ENCODE measurements at places on chromosomes 4 and X.

DNA sequence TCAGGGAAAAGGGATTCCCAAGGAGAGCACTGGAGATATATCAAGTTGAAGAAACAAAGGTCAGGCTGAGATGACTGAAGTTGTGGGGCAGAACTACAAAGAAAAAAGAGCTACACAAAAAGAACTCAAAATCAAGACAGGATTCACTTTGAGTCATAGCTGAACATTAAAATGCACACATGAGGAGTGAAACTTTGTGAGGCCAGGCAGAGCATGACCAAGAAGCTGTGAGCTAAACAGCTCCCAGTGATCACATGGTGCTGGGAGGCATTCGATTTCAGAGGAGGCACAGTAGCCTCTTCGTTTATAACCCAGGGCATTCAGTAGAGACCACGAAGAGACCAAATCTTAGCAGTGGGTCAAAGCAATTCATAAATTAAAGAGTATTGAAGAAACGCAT, 145.3 kb downstream of the ATRX start:
- no peak for DNase-seq

DNA sequence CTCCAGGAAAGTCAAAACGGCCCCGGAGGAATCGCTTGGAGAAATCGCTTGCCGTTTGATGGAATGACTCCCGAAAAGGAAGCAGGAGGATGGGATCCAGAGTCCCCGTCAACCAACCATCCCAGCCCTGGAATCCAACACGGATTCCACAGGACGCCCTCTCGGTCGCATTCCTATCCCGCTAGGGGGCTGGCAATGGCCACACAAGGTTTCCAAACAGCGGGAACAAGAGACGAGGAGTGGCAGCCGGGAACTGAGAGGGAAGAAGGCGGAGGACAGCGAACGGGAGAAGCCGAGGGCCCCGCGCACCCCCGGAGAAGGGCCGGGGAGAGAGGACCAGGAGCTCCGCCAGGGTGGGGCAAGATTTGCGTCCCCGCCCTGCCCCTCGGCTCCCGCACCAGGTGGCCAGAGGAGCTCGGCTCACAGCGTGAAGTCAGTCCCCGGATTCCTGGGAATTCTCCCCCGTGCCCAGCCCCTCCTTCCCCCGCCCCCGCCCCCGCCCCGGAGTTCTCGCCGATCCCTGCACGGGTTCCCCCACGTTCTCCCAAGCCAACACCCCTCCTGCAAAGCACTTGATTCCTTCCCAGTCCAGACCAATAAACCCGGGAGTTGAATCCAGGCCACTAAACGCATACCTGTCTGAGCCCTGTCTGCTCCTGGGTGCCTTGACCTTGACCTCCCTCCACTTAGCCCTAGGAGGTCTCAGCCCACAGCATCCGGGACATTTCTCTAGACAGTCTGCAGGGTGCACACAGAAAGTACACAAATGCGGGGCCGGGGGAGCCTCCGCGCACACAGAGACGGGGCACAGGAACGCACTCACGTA, 1.4 kb downstream of the PDZD4 start:
- DNase-seq = peak; percentile 29

DNA sequence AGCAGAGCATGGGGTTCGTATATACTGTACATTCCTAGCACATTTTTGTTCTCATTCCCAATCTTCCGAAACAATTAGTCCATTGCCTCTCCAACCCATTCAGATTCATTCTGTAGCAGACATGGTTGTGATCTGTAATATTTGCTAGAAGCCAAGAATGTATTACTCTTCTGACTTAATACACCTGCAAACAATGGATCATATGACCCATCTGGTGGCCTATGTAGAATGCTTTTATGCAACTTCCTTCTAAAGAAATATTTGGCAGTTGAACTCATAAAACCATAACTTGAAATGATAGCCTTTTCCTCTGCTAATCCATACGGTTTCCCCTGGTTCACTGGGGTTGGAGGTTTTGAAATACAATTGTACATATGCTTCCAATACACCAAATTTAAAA, 32.8 kb upstream of the SGMS2 start:
- no peak for DNase-seq

- no peak for DNase-seq
These were observed 21.0 kb downstream of the ATXN3L start for GRCh38 chrX:13298836-13299235.

GRCh38 chr4:40406340-40406739, 71.2 kb downstream of the CHRNA9 start:
- no peak for DNase-seq

- no peak for DNase-seq
These were observed 23.1 kb upstream of the KLHL8 start for GRCh38 chr4:87243426-87244053.

DNA sequence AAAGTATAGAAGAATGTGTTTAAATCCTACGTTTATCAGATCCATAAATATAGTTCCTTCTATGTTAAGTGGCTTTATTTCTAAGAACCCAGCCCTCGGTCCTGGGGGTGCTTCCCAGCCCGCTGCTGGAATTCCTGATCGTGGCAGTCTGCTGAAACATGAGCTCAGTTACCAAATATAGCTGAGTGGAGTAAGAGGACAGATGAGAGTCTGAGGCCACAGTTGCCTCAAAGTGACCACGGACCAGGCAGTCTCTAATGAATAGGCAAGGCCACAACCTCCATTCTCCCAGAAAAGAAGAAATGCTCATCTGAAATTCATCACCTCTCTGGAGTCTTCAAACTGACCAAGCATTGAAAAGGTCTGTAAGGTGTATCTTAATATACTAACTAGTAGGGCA, at the start of gene PALLD:
Gene PALLD, plus strand, starts transcription at position 219 of the 400 bp plus-strand sequence.
- peak; percentile 65 for DNase-seq

- DNase-seq = no peak
These were observed 886.8 kb downstream of the NLGN4X start for GRCh38 chrX:5341902-5342301.

DNA sequence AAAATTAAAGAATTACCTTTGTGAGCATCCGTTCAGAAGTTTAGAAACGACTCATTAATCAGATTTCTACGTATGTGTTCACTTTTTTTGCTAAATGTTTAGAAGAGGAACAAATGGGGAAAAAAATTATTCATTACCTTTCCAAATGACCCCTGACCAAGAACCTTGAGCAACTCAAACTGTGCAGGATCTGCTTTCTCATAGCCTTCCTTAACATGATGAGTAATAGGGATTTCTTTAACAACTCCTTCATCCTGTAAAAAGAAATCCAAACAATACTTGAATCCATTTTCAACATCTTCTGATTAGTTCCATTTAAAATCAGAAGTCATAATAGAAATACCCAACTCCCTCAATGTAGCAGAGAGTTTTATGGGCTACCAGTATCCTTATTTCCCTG, 32.1 kb downstream of the RPS6KA6 start:
- DNase-seq = no peak

DNA sequence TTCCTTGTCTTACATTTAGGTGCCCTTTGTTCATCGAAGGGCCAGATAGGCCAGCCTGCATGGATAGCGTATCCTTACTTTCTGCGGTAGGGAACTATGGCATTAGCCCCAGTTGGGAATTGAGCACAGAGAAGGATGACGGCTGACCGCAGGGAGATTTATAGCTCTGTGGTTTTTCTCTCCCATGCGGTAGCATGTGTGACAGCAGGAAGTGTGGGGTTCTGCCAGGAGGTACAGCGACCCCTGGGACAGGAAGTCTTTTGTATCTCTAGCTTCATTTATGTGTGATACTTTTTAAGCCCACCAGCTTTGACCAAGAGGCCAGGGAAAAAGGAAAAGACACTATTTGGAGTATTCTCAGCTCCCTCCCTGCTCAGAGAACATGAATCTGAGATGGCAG, 33.1 kb downstream of the GAB3 start:
- no peak for DNase-seq

DNA sequence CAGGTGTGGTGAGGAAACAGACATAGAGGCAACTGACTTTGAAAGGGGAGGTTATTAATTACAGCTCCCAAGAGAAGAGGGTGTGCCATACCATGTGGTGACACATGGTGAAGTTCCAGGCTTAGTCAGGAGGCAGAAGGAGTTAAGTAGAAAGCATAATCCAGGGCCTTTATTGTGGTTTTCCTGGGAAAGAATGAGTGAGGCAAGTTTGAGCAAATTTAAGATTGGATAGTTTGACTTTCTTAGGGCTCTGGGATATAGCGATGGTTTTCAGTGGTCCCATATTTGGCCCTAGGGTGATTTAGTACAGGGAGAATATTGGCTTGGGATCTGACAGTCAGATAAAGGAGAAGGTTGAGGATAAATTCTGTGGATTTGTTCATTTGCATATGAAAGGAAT, 495.9 kb upstream of the FSTL5 start:
- no peak for DNase-seq

GRCh38 chrX:26653050-26653449, 437.1 kb downstream of the MAGEB5 start:
- no peak for DNase-seq

DNA sequence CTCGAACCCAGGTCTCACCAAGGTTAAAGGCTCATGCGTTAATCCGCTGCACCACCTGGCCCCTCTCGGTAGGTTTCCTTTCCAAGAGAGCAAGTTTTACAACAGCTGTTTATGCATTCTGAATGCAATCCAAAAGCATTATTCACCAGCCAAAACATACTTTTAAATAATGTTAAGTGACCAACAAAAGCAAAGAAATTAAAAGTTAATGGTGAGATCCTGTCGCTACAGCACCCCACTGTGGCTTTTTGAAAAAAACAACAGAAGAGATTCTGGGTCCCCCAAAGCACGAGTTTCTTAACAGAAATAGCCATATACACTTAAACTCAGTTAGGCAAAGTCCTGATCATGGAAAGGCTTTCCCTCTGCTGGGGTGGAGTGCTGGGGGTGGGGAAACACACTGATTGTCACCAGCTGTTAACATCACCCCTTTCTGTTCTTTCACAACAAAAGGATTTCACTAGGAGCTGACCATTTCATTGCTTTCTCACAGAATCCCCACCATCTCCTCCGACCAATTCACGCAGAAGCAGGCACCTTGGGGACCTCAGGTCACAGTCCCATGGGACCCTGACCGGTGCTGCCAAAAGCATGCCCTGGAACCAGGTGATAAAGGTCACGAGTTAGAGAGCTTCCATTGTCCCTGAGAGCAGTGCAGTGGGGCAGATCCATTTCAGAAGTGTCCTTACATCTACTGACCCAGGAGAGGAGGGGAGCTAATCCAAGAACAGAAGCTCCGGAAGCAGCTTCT, 51.2 kb downstream of the ZNF827 start:
- peak; percentile 70 for DNase-seq

GRCh38 chrX:132333351-132333750, 114.1 kb upstream of the RAP2C start:
- no peak for DNase-seq

- DNase-seq = no peak
These were observed 39.7 kb upstream of the DHRSX start for GRCh38 chrX:2540426-2540947.

- no peak for DNase-seq
These were observed 21.1 kb upstream of the LRCH2 start for GRCh38 chrX:115255003-115255402.

GRCh38 chrX:20513185-20513584, 246.5 kb upstream of the RPS6KA3 start:
- no peak for DNase-seq

GRCh38 chr4:61923179-61923578, 723.1 kb downstream of the ADGRL3 start:
- no peak for DNase-seq

DNA sequence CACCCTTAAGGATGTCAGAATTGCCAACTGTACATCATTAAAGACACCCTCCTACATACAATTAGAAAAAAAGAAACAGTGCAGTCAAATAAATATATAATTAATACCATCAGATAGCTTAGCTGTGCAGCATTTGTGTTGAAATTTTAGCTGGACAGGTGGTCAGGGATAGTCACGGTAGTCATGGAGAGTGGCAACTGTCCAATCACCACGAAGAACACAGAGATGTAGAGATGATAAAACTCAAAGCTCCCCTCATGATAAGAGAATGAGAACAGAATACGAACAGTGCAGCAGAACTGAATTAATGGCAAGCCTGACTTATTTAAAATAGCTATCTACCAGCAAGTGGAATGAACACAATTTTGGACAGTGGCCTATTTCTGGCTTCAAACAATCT, 27.2 kb downstream of the SLC39A8 start:
- DNase-seq = no peak

DNA sequence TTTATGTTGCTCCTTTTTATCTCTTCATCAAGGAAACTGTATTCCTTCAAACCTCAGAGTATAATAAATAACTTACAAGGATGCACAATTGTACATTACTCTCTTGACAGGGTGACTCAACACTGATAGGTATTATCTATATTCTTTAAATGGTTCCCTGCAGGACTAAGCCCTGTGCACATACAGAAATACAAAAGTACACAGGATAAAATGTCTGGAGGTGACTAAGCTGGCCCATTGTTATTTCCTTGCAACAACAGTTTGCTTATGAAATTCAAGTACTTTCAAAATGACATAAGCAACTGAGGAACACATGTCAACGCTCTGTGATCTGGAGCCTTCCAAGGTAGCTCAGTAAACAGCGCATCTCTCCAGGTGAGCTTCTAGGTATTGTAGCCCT, 83.8 kb upstream of the RPL34 start:
- no peak for DNase-seq

GRCh38 chrX:136262812-136263315, 11.7 kb upstream of the MAP7D3 start:
- no peak for DNase-seq

GRCh38 chrX:54496517-54496852, 451 bp upstream of the FGD1 start:
- no peak for DNase-seq

- peak; percentile 30 for DNase-seq
These were observed 160.2 kb upstream of the CPEB2 start for GRCh38 chr4:14841801-14842768.

GRCh38 chr4:87038837-87039615, 104.2 kb downstream of the AFF1 start:
- peak; percentile 88 for DNase-seq

- DNase-seq = peak; percentile 85
These were observed 82.5 kb downstream of the CPE start for GRCh38 chr4:165461159-165461821.

- DNase-seq = no peak
These were observed 475.0 kb upstream of the PCDH7 start for GRCh38 chr4:30245140-30245539.

GRCh38 chrX:23385242-23385641, 50.6 kb downstream of the PTCHD1 start:
- DNase-seq = no peak

DNA sequence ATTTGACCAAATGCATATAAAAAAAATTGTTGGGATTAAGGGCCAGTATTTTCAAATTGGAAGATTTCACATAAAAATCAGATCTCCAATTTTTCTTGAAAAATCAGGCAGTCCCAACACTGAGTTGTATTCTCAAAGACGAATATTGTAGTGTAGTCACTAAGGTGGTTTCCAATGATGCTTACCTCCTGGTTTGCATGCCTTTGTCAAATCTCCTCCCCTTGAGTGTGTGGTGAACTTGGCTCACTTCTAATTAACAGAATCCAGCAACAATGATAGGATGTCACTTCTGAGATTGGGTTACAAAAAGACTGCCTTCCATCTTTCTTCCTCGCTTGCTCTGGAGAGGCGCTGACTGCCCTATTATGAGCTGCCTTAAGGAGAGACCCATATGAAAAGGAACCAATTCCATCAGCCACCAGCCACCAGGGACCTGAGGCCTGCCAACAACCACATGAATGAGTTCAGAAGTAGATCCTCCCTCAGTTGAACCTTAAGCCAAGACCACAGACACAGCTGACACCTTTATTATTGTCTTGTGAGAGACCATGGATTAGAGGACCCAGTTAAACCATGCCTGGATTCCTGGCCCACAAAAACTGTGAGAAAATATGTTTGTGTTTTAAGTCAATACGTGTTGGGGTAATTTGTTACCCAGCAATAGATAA, 31.2 kb upstream of the TSPAN5 start:
- DNase-seq = no peak

- peak; percentile 50 for DNase-seq
These were observed at the start of gene ZNF732 for GRCh38 chr4:304969-305680. Gene ZNF732, minus strand, starts transcription at chr4:305474. Its CDS starts 164 bp downstream, at chr4:305310.

GRCh38 chr4:178296669-178297068, 854.4 kb upstream of the AGA start:
- no peak for DNase-seq

Measured in AG20443 (cell line).